HS-5 (cell line): ENCODE measurements at places on chromosomes 3 and 15.

GRCh38 chr3:48504051-48504946 is at the start of gene SHISA5:
Gene SHISA5, minus strand, starts transcription at chr3:48504174. Its CDS starts 80 bp downstream, at chr3:48504094.
- no peak for DNase-seq

- DNase-seq: peak; percentile 58
Observed at GRCh38 chr3:176939022-176939817, 258.1 kb downstream of the TBL1XR1 start.

DNA sequence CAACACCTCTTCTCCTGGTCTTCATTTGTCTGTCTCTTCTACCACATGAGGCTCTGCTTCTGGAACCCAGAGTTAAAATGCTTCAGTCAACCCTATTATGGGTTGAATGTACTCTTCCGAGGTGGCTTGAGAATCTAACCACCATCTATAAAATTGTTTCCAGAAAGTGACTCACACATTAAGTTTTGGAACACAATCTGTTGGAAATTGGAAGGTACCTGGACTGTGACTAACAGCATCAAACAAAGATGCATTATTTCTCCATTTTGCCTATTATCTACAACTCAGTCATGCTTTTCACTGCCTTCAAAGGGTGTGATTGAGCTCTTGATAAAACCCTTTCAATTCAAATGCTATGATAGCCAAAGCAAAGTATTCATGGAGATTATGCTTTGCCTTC is 499.0 kb upstream of the SEMA6D start:
- no peak for DNase-seq

DNA sequence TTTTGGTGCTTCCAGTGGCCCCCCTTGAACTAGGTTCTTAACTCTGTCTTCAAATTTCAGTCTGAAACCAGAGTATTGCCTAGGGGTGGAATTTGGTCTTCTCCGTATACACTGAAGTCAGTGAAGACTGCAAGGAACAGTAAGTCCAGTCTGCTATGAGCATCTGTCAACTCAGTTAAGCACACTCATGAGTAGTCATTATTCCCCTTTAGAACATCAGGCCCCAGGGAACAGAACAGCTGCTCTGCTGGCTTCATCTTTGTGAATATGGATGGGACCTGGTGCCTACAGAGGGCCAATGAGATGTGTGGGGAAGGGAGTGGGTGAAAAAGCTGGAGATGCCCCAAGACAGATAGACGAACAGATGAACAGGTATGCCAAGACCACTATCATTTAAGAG is 85.2 kb upstream of the PRR23C start:
- DNase-seq: no peak

DNA sequence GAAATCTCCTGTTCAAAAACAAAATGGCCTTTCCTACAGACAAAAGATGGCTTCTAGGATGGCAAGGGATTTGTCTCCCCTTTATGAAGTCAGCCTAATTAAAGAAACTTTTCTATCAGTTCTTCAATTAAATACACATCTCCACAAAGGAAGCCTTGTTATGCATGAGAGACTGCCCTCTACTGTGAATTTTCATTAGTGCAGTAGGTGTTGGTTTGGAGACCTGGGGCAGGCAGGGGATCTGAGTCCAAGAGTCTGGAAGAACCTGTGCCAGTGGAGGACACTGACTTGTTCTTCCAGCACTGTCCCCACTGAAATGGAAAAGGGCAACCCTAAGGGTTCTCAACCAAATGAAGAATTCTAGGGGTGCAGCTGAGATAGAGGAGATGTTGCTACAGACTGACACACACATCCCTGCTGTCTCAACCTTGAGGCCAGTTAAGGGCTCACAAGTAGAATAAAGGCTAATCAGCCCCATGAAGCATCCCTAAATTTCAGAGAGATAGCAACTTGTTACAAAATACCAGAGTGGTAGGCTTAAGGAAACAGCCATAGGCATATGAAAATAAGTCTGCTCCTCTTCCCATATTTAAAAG is 174.0 kb upstream of the PRICKLE2 start:
- peak; percentile 39 for DNase-seq
